ENCODE measurements at places on chromosomes 12 and 14.

DNA sequence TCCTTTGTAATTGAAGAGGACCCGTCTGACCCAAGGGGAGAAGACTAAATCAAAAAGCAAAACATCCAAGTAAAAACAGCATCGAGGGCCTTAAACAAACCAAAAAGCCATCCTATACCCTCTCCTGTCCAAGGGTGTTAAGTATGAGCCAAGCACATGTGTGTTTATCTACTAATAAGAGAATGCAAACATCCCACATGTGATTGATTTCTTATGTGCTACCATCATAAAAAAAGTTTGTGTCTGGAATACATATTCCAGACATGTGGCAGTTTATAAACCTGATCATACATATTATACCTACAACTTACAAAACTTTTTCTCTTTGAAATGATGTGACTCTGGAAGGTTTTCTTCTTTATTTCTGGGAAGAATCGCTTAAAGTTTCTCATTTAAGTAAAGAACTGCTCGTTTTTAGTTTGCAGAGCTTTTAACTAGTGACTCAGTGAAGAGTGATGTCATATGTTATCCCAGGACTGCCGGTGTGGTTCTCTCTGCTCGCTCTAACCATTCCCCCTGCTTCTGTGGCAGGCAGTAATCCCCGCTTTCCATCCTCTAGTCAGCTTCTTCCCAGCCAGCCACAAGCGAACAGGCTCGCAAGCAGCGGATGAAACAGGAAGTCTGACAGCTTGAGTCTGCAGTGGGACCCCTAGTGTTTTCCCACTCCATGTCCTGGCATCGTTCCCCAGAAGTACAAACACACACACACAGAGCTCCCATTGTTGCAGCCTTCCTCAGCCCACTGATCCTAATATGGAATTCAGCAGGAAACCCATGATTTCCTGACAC is 431 bp upstream of the RHOJ start:
- peak; percentile 98 for DNase-seq

- no peak for DNase-seq
Measured at GRCh38 chr14:77342726-77343397, 22.0 kb downstream of the GSTZ1 start.

- DNase-seq = no peak
Measured at GRCh38 chr12:4607056-4607455, 41.8 kb downstream of the AKAP3 start.

GRCh38 chr12:26122681-26123481 is 2.0 kb downstream of the BHLHE41 start:
- no peak for DNase-seq

- DNase-seq = no peak
Measured at GRCh38 chr14:63759456-63759855, 31.6 kb upstream of the SGPP1 start.

DNA sequence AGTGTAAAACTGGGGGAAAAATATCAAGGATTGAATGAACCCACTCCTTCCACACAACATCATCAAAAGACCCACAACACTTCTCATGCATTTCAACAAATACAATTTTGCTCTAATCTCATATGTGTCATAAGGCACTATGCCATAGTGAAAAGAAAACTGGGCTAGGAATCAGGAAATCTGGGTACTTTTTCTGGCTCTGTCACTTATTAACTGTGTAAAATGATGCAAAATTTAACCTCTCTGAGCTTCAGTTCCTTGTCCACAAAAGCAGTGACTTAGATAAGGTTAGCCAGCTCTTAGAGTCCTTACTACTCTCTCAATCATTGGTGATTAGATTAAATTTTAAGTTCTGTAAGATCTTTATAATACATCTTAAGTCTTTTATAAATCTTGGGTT is 250.5 kb upstream of the SOX5 start:
- no peak for DNase-seq

GRCh38 chr12:127555071-127555470 is 711.9 kb upstream of the TMEM132C start:
- DNase-seq = no peak

GRCh38 chr14:24253936-24254335 is 9.0 kb downstream of the TGM1 start:
- no peak for DNase-seq

GRCh38 chr12:5582018-5582417 is 150.1 kb downstream of the NTF3 start:
- DNase-seq = no peak

GRCh38 chr12:120761519-120761934 is 35.9 kb downstream of the ACADS start:
- no peak for DNase-seq

GRCh38 chr14:42927313-42927712 is 1320.6 kb downstream of the LRFN5 start:
- DNase-seq = no peak

DNA sequence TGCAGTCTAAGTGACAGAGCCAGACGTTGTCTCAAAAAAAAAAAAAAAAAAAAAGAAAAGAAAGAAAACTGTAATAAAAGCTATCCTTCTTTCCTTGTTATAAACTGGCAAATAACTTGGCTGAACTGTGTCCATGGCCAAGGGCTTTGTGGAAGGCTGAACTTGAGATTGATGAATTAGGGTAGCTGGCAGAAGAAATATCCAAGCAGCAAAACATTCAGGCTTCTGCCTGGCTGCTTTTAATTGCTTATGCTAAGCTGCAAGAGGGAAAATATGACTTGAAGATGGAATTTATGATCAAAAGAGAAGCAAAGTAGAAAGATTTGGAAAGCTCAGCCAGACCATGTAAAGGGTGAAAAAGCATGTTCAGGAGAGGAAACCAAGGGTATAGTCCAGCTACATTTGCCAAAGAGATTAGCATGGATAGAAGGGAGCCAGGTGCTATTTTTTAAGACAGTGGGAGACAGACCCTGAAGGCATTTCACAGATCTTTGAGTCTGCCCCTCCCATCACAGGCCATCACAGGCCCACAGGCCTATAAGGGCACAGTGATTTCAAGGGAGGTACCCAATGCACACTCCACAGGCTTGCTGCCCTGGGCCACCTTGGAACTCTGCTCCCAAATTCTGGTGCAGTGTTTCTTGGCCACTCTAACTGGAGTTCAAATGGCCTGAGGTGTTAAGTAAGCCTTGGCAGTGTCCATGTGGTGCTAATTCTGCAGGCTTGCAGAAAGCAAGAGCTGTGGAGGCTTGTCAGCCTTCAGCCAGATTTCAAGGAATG is 226.0 kb downstream of the AEBP2 start:
- no peak for DNase-seq

GRCh38 chr12:132444957-132445883 is 44.7 kb upstream of the FBRSL1 start:
- DNase-seq = no peak

GRCh38 chr14:75433631-75434071 is 5.8 kb downstream of the JDP2 start:
- no peak for DNase-seq

DNA sequence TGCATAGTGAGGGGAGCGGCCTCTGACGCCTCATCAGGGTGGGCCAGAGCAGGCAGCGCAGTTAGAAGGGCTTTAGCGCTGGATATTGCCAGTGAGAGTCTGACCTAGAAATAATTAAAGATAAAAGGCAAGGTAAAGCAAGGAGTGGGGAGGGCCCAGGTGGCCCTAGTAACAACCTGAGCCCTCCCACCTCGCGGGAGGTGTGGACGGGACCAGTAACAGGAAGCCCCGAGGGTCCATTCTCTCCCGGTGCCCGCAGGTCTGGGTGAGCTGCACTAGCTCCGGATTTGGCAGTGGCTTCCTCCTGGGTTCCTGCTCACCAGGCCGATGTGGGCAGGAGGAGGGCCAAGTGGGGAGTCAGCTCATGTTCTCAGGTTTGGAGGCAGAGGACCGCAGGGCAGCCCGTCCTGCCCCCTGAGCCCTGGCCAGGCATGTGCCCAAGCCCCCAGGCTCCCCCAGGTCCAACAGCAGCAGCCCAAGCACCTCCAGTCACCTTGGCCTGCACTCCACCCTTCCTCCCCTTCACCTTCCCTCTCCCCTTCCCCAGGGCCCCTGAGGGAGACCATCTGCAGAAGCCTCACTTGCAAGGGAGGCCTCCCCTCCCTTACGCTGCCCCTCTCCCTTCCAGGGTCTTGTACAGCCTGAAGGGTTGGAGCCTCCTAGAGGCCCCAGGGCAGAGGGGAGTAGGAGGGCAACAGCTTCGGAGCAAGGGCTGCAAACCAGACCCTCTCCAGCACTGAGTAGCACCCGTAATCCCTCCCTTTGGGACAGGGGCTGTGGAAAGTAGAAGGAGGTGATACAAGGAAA is 144.3 kb upstream of the FKBP4 start:
- DNase-seq = no peak

- DNase-seq = peak; percentile 33
Measured at GRCh38 chr14:79544698-79545070, 666.6 kb downstream of the DIO2 start.
